ENCODE measurements at places on chromosomes 16 and 17.

GRCh38 chr16:24539850-24540601, 660 bp downstream of the RBBP6 start:
- peak; percentile 66 for DNase-seq

GRCh38 chr16:74485916-74486315, 64.6 kb upstream of the CLEC18B start:
- DNase-seq: no peak

DNA sequence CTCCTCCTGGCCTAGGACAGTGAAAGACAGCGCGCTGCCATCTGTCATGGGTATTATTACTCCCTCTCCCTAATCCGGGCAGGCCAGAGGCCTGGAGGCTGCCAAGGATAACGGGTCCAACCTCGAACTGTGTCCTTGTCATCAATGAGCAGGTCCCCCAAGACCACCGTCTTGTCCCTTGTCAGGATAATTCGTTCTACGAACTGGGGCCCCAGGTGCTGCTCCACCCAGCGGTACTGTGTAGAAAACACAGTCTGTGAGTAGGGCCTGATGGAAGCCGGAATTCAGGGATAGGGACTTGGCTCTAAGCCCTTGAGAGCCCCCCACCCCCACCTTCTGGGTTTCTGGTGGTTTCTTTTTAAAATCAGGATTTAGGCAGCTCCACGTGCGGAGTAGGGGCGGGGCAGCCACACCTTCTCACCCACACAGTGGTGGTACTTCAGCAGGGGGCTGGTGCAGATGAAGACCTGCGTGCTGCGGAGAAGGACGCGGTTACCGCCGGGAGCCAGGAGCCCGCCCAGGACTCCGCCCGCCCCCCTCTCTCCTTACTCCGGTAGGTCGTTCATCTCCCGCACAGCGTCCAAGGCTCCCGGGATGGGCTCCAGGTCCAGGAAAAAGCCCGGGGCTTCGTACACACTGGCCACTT, 787 bp downstream of the NT5C start:
- peak; percentile 67 for DNase-seq

DNA sequence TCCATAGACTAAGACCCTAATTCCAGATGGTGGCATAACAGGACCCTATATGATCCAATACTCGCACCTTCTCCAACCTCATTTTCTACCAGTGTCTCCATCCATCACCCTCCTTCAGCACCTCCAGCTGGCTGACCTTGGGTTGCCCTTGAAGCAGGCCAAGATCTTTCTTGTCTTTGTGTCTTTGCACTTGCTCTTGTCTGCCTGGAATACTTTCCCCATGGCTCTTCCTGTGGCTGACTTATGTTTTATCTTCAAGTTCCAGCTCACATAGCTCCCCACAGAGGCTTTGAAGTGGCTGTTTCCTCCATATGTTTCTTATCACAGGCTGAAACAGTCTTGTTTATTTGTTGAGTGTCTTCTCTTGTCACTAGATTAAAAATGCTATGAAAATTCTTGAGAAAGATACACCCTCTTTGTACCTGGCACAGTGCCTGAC, 29.6 kb upstream of the MMD start:
- no peak for DNase-seq

GRCh38 chr16:87014112-87014511, 303.1 kb downstream of the C16orf95 start:
- no peak for DNase-seq

DNA sequence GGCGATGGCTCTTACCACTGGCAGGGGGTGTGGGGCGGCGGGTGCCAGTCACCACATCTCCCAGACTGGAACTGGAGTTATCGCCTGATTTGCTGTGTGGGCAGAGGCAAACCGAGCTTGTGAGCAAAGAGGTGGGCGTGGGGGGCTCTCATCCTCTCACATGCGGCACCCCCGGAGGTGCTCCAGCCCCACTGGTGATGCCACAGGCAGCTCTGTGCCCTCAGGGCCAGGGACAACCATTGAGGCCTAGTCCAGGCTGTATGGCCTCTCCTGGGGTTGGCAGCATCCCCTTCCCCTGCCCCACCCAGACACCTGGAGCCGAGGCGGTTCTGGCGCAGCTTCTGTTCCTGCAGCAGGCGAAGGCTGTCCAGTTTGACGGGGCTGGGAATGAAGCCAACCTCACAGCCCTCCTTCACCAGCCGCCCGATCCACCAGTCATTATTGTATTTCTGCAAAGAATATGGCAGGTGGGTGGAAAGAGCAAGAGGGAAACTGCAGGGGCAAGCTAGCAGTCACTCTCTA, 10.9 kb downstream of the CACNB1 start:
- DNase-seq: no peak

DNA sequence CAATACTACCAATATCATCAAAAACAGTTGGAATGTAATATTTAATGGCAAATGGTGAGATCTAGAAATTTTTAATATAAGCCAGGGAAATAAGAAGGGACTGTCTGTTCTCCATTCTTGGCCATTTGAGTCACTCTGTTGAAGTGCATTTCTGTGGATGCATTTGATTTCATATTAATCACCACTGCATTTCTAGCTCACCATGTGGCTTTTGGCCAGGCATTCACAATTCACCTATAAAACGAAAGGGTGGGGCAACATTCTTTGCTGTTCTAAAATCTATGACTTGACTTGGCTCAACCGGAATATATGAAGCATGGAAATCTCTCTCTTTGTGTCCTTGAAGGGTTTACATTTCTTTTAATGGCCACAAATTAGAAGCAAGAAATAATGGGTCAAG, 483.0 kb downstream of the SLC39A11 start:
- DNase-seq: no peak

DNA sequence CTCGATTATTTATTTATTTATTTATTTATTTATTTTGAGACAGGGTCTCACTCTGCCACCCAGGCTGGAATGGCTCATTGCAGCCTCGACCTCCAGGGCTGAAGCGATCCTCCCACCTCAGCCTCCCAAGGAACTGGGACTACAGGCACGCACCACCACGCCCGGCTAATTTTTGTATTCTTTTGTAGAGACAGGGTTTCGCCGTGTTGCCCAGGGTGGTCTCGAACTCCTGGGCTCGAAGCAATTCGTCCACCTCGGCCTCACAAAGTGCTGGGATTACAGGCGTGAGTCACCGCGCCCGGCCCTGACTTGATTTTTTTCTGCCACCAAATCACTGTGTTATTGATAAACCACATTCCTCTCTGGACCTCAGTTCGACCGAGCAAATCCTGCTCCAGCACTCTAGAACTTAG, 758 bp upstream of the RPL23A start:
- DNase-seq: no peak

DNA sequence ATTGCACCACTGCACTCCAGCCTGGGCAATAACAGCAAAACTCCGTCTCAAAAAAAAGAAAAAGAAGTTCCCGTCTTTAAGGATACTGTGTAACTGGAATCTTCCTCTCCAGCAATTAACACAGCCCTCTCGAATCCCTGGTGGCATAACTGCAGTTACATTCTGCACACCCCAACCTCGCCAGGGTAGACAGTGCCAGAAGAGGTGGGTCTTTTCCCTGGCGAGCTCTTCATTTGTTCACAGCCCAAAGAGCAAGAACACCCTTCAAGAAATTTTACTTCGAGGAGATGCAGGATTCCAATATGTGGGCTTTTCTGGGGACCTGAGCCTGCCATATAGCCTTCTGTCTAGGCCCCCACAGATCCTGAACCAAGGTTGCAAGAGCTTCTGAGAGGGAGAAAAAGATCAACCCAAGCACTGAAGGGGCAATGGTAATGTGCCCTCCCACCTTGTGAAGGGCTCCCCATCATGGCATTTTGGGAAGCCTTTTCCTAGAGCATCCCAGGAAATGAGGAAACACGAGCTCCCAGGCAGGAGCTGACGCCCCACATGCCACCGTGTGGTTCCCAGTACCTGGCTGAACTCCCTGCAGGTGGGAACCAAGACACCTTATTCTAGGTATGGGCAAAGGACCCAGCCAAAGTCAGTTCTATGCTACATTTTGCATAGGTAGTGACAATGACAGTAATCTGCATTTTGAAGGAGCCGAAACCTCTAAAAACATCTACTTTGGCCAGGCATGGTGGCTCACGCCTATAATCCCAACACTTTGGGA, 26.9 kb downstream of the TK2 start:
- DNase-seq: no peak

GRCh38 chr17:42849451-42850181, 1.4 kb upstream of the AOC3 start:
- DNase-seq: no peak

DNA sequence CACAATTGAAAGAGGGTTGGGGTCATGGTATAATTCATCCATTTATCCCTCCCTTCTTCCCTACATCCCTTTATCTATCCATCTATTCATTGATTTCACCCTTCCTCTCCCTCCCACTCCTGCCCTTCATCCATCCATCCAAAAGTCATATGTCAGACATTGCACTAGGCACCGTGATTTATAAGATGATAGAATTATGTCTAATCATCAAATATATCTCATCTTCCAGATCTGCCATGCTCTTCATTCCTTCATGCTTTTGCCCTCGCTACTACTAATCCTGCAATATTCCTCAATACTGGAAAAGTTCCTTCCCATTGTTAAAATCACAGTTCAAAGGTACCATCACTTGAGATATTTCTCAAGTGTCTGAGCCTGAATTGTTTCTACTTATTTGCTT, 335.2 kb upstream of the CDH11 start:
- no peak for DNase-seq

GRCh38 chr16:60922920-60923319, 1113.3 kb downstream of the CDH8 start:
- no peak for DNase-seq

DNA sequence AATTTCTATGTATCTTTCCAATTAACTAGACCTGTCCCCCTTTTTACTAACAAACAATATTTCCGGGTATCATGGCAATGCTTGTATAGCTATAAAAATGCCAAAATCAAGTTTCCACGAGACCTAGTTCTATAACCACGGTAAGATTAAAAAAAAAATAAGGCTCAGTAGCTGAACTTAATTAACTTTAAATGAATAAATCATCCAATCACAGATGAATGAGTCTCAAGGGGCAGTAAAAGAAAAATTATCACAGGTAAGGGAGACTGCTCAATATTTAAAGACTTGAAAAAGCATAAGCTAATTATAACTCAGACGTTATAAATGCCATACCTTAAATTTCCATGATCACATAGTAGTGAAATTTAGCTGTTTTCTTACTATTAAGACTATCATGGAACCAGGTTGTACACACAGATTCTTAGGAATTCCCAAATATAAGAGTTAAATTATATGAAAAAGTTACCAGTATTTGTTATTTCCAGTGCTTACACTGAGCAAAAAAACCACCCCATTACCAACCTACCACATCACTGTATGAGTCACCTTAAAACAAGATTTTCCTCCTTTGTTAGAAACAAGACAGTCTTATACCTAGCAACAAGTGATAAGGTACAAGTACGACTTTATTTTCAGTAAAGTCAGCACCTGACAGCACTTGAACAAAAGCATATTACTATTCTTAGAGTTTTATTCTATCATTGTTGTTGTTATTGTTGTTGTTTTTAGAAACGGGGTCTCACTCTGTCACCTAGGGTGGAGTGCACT, 20.6 kb downstream of the SSH2 start:
- no peak for DNase-seq

- peak; percentile 36 for DNase-seq
Observed at GRCh38 chr17:3924512-3925350, 8.5 kb upstream of the P2RX1 start.

DNA sequence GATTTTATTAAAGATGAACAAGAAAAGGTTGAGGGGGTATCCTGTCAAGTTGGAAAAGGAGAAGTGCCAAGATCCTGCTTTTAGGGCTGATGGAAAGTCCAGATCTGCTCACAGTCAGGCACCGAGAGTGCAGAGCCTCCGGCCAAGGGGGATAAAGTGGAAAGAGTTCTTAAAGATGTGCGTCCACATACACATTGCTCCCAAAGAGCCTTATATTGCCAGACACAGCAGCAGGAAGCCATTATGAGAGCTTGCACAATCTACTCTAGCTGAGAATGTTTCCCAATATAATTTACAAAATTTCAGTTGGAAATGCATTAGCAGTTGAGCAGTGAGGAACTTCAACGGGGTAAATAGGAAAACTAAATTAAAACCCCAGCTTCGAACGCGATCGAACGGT, 95.6 kb downstream of the SALL1 start:
- DNase-seq: no peak

DNA sequence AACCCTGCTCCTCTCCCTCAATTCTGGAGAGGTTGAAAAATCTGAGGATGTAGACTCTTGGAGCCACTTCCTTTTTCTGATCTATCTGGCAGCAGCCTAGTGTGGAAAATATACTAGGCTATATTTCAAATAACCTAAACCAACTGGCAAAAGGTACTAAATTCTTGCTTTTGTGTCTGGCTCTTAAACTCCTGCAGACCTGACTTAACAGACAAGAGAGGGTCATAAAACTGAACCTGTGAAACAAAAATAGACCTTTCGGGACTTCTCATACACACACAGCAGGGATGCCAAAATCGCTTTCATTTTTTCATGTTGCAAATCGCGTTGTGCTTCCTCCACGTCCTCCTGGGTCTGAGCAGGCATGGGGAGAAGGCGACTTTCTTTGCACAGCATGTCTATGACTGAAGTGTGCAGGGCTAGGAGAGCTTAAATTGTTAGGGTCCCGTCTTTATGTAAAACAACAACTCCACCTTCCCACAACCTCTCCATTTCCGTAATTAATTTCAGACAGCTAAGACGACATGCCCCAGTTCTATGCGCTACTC, 520.7 kb upstream of the PSMD7 start:
- DNase-seq: no peak

DNA sequence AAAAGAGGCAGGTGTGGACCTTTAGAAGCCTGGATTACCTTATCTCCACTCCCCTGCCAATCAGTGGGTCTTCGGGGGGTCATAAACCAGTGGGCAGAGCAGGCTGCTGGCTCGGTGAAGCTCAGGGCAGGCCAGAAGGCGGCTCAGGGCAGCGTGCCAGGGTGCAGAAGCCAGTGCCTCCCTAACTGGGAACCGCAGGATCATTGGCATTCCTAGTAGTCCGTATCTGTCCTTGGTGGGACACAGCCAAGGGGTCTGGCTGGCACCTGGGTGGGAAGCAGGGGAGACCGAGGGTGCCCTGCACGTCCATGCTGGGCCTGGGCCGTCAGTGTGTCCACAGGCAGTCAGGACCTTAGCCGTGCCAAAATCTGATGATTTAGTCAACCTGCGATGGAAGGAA, 76.8 kb downstream of the SEC14L1 start:
- DNase-seq: no peak

DNA sequence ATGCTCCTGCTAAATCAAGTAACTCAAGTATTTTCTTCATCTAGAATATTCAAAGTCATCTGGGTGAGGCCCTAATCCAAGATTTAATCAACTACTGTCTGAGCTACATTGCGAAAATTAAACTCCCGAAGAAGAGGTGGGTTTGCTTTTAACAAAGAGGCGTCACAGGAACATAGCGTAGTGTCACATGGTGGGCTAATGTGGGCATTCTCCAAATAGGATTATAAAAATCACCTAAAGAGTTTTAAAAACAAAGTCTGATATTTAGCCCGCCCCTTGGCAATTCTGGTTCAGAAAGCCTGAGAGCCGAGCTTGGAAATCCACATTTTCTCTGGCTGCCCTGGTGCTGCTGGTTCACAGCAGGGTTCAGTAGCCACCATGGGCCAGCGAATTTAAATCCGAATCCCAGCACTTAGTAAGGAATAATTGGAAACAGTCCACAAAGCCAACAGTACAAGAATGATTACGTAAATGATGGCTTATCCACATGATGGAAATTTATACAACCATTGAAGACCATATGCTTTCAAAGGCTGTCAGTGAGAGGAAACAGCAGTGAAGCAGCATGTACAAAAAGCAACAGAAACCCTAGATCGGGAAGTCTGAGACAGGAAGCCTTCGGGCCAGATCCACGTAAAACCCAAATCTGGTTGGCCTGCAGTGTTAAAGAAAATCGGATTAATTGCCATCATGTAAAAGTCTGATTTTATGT, 8.8 kb downstream of the PMM2 start:
- DNase-seq: no peak

GRCh38 chr17:70886648-70887047, 717.3 kb downstream of the KCNJ2 start:
- no peak for DNase-seq

Measured in nephron progenitor cell (in vitro differentiated cells).